Endodermal cell (in vitro differentiated cells): ENCODE measurements at places on chromosomes 13 and 19. TPM values are rescaled to one million over a fixed set of nuclear protein-coding genes. Genes with fewer than 3 reads are reported as not detected.

FCER2 gene
- total RNA-seq: not detected in 2 replicates

TUBA3C gene
- not detected in 2 replicates for total RNA-seq

LCP1 gene
- total RNA-seq: 2.3 to 3.1 TPM (median 3.0 TPM) in 3 replicates

GRCh38 chr13:94129490-94129894 is 350.0 kb downstream of the DCT start:
- no peak for DNase-seq

GRCh38 chr13:67147342-67148133 is 82.6 kb downstream of the PCDH9 start:
- no peak for DNase-seq

DNA sequence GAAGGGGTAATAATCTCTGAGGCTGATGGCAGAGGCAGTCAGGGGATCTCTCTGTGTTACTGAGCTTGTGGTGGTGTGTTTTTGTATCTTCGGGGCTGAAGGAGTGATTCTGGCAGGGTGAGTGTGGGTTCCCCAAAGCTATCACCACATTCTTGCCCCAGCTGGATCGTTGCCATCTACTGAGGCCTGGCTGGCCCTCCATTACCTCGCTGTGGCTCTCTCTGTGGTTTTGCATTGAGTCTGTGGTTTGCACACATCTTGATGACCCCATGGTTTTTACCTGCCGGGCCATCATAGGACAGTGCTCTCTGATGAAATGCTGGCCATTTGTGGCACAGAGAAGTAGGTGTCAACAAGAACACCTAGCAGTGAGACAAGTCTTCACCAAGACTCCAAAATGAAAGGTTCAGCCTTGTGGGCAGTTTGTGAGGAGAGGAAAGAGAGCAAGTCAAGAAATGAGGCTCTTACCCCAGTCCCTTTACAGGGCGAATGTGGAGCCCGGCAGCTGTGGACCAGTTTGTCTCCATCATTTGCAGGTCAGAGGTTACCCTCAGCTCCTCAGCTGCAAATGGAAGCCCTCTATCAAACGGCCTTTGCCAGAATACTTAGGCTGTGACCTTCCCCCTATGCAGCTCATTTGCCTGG is 69.0 kb upstream of the NPAS1 start:
- DNase-seq: no peak

DNA sequence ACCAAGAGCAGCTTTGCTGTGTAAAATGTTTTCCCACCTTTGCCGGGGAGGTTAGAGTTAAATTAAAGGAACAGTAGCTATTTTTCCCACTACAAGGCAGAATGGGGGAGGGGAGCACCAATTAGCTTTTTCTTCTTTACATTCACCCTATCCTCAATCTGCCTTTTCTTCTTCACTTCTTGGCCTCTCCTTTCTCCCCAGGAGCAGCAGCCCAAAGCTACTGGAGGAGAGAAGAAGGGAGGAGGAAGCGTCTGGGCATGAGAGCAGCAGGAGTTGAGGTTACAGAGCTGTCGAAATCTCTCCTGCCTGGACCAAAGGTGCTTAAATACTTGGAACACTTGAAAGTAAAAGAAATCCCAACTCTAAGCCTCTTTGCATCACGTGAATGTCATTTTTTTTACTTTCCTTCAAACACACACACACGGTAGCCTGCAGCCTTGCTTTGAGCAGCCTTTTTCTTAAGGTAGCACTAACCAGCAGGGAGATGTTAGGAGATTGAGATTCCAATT is 39.0 kb upstream of the WASF3 start:
- peak; percentile 57 for DNase-seq

CYP4F8 gene
- not detected in 3 replicates for total RNA-seq

DNA sequence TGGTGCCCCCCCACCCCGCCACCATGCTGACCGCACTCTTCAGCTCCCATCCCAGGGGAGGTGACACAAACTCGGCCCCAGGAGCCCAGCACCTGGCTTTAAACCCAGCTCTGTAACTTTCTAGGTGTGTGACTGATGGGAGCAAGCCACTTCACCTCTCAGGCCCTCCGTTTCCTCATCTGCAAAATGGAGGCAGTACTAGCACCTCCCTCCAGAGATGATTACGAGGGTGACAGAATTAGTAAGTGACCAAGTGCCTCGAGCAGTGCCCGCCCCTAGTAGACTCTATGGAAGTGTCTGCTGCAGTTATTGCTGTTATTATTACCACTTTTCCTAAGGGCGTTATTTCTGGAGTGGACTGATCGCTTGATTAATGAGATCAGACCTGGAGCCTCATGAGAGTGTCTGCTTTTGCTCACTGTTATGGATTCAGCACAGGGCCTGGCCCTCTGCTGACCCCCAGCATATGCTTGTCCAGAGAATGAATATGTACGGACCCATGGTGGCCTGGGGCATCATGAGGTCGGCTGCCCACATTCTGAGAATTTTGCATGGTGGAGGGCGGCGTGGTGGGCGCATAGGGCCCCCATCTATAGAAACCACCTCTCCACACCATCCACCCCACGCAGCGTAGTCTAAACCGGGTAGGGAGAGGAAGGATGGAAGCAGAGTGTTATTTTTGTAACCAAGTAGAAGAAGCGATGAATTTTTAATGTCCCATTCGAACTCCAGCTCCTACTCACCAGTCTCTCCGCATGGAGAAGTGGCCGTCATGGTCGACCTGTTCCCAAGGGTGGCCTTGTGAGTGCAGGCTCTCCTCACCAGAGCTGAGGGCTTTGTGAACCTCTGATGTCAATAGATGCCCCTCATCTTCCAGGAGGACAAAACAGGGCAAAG is 48.2 kb downstream of the CAPN12 start:
- DNase-seq: no peak

C13orf46 gene
- 0.20 TPM in 2 replicates for total RNA-seq

GRCh38 chr13:33918199-33918932 is 100.4 kb downstream of the RFC3 start:
- no peak for DNase-seq

DNA sequence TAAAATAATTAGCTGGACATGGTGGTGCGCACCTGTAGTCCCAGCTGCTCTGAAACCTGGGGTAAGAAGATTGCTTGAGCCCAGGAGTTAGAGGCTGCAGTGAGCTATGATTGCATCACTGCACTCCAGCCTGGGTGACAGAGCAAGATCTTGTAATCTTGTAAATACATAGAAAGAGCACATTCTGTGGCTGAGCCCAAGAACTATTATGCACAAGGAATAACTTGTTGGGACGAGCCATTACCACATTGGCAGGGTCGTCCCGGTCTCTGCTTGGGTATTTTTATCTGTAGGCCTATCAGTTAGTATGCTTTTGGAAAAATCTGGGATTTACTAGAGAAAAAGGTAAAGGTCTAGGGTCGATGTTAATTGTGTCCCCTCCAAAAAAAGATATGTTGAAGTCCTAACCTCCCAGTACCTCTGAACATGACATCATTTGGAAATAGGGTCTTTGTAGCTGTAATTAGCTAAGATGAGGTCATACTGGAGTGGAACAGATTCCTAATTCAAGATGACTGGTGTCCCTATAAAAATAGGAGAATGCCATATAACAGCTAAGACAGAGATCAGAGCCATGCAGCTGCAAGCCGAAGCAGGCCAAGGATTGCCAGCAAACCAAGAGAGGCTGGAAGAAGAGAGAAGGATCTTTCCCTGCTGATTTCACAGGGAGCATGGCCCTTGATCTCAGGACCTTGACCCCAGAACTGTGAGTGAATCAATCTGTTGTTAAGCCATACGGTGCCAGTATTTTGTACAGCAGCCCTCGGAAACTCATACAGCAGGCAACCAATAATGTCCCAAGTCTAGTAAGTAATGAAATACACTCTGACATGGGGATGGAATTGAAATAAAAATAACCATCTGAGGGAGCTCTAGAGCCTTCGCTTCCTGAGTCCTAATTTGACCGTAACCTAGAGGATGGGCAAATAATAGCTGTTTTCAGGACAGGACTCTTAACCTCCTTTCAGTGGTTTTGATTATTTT is 77.0 kb downstream of the TM9SF2 start:
- DNase-seq: no peak

GRCh38 chr13:41763782-41764181 is 197.1 kb downstream of the VWA8 start:
- DNase-seq: no peak

- DNase-seq: no peak
Observed at GRCh38 chr19:8398311-8398771, 8.2 kb downstream of the RAB11B start.

DNA sequence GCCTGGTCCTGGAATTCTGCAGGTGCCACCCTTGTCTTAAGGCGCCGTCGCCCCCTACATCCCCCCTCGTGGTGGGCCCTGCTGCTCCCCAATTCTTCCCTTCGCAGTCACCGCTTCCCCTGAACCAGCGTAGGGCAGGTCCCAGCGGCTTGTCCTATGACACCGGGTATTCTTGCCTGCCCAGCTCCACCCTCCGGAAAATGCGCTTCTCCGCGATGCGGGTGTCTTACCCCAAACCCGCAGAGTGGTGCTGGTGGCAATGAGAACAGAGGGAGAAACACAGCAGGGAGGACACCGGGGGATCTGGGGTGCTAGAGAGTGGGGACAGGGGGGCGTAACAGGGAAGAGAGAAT is 9.0 kb downstream of the ZNF808 start:
- no peak for DNase-seq

CALR3 gene
- total RNA-seq: 0.25 TPM in 1 of 2 replicates, not detected in the other

DNA sequence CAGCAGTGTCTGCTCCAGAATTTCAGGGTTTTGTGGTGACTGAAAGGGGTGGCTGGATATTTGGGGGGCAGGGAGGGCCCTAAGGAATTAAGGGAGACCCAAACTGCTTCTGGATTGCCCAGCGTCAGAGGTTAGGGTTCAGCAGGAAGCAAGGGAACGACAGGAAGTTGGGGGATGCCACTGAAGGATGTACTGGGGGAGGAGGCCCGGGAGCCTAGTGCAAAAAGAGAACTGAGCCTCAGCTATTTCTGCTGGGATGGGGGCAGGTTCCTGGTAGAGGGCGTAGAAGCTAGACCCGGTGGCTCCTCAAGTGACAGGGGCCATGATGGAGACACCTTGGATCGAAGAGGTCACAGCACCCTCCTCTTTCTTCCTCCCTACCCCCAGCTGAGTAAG is 1.1 kb downstream of the CYP2S1 start:
- DNase-seq: no peak

DNA sequence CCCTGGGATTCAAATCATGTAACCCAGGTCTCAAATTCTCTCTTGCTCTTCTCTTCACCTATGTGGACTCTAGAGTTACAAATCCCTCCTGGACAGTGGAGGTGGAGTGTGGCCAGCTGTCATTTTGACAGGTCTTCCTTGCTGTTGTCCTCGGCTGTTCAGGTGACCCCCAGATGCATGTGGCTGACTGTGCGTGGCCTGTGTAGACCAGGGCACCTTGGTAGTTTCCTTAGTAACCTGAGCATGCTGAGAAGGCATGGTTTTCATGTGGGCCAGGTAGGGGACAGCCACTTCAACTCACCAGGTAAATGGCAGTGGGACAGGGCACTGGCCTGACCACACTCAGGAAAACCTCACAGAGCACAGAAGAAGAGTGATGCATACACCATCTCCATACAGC is 155.0 kb upstream of the TSHZ3 start:
- no peak for DNase-seq

DNA sequence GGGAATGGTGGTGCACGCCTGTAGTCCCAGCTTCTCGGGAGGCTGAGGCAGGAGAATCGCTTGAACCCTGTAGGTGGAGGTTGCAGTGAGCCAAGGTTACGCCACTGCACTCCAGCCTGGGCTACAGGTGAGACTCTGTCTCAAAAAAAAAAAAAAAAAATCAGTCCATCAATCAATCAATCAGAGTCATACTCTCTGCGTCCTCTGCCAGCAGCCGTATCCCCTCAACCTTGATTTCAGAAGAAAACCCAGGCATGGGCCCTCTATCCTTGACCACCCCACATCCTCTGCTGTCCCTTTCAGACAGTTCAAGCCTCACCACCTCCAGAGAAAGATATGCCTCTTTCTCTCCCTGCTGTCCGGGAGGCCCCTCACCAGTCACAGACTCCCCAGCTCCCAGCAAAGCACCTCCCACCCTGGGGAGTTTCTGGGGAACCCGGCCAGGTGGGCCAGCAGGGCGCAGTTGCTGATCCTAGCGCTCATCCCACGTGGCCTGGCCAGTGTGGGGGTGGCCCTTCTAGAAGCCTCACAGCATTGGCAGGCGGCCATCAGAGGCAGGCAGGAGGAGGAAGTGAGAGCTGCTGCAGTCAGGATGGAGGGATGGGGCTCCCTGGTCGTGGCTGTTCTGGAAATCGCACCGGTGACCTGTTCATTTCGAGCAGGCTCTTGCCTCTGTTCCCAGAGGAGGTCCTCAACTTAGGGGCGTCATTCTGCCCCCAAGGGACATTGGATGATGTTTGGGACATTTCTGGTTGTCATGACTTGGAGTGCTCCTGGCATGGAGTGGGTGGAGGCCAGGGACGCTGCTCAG is 10.2 kb upstream of the JSRP1 start:
- DNase-seq: no peak

PNMA8C gene
- total RNA-seq: 0.33 and 0.61 TPM in 2 replicates

TIMM13 gene
- 137 to 154 TPM (median 149 TPM) in 3 replicates for total RNA-seq

DNA sequence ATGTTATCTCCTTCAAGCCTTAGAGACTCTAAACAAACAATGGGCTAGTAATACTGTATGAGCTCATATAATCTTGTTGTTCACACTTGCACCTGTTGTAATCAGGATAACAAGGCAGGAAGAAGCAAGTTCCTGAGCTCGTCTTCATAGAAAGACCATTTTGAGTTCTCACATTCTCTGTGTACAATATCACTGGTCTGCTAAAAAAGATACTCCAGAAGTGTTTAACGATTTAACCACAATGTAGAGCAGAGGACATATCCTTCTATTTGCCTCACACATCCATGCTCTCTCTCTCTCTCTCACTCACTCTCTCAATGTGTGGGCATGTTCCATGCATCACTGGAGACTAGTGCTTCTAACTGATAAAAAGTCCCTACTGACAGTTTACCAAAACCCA is 122.9 kb downstream of the MIPEP start:
- DNase-seq: no peak

DNA sequence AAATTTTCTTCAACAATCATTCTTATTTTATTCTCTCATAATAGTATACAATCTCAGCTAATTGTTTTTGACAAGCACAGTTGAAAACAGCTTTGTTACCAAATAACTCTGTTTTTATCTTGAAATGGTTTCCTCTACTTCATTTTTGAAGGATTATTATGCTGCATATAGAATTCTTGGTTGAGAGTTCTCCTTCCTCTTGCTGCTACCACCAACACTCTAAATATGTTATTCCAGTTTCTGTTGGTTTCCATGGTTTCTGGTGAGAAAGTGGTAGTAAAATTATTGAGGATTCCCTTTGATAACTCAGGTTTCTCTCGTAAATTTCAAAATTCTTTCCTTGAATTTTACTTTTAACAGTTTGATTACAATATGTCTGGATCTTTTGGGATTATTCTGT is 1725.9 kb downstream of the PCDH9 start:
- no peak for DNase-seq

CABP5 gene
- not detected in 2 replicates for total RNA-seq

SRRM5 gene
- 0.37 TPM in 1 of 2 replicates, not detected in the other for total RNA-seq
